T-helper 22 cell (primary cell): ENCODE measurements at places on chromosomes 5 and 9.

DNA sequence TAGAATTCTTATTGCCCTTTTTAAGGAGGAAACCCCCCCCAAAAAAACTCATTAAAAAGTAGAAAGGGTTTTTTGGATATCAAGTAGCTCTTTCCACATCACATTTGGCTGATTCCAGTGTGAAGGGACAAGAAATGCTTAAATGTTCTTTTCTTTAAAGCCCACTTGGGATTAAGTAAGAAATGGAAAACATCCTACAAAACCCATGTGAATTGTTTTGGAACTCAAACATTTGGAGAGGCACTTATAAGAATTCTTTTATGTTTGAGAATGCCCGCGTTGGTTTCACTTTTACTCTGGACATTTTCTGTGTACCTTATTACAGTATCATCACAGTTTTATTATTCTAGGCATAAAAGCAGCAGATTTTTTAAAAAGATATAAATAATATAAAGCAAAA is 301.1 kb upstream of the ACTBL2 start:
- no peak for DNase-seq

DNA sequence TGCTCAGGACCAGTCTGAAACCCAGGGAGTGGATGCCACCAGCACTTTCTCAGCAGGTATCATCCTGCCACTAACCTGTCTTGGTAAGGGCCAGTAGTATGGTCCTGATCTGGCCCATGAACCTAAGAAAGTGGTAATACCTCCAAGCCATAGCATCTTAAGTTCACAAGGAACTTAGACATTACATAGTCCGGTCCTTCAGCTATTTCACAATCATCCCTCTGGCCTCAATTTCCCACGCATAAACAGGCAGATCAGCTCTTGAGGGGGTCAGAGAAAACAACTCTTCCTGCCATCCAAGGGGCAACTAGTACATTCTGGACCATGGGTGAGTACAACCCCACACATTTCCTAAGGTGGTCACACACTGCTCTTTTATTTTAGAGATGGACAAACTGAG is 88.2 kb downstream of the PPIC start:
- no peak for DNase-seq

- DNase-seq = no peak
Observed at GRCh38 chr5:16459451-16459850, 6.1 kb downstream of the ZNF622 start.

GRCh38 chr5:33032271-33033070 is 321.4 kb downstream of the NPR3 start:
- DNase-seq = no peak

DNA sequence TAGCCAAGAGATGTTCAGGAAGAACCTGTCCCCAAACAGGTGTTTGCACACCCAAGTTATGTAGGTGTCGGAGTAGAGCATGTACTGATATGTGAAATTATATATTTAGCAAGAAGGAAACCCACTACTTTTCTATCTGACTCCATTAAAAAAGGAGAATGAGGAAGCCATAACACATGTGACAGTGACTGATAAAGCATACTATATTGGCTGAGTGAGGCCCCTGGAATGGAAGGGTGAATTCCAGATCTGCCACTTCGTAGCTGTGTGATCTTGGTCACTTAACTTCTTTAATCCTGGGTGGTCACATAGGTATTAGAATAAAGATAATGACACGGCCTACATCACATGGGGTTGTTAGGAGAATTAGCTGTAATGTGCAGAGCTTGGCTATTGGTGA is 116.0 kb upstream of the MAN2A1 start:
- no peak for DNase-seq

DNA sequence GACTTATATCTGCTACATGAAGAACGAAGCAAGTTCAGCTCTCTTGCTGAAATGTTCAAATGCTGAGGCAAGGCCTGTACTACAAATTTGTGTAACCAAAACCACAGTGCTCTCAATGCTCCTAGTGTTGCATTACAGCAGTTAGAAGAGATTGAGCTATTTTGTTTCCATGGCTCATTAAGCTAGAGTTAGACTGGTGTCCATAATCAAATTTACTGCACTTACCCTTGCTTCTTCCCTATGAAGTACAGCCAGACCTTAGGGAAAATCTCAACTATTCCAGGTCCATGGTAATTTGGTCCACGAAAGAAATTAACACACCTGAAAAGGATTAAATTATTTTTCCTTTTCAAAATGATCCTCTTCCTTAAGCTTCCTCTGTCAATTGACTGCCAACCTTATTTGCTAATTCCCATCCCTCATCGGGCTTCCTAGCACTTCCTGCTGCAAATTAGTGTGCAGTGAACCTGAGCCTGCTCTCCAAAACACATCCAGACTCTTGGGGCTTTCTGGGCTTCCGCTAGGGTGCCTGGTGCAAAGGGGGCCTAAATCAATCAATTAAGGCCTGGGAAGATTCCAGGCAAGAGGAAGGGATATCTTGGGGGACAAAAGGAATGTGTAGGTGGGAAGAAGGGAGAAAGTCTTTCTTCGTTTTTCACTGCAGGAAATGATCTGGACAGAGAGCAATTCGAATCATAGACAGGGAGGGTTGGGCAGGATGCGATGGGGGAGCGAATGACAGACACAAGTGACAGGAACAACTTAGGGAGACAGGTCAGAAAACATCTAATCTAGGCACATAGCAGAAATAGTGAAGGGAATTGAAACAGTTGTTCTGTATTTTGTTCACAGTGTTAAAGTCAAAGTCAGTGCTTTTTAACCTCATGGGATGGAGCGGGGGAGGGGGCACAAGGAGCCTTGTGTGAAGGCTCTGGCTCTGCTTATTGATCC is 542.4 kb downstream of the RAB3C start:
- no peak for DNase-seq
